ENCODE measurements at places on chromosomes 16 and 17.

- DNase-seq, result no peak
Measured at GRCh38 chr17:56173026-56173425, 19.8 kb downstream of the ANKFN1 start.

DNA sequence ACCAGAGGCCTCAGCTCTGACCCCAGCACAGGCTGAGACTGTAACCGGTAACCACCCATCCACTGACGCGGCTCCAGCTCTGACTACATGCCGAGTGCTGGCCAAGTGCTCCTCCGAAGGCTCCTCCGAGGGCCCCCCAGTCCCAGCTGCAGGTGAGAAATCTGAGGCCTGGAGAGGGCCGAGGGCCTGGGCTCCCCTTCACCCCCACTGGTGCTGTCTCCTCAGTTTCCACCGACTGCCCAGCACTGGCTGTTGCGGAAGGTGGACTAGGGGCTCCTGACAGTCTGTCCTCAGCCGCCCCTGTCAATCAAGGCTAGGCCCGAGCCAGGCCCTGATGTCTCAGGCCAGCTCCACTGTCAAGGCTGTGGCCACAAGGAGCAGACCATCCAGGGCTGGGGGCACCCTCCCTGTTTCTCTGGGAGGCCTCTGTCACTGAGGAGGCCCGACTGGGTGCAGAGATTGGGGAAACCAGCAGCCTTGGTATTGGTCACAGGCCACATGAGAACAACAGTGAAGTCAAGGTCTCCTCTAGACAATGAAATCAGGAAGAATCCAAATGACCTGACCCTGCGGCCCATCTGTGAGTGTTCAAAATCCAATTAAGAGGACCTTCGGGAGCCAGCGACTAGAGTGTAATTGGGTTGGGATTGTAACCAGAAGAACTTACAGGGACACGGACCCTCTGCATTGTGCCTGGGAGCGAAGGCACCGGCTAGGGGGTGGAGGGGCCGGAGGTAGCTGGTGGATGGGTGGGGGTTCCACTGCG is 5.1 kb downstream of the TMEM235 start:
- DNase-seq, result no peak

DNA sequence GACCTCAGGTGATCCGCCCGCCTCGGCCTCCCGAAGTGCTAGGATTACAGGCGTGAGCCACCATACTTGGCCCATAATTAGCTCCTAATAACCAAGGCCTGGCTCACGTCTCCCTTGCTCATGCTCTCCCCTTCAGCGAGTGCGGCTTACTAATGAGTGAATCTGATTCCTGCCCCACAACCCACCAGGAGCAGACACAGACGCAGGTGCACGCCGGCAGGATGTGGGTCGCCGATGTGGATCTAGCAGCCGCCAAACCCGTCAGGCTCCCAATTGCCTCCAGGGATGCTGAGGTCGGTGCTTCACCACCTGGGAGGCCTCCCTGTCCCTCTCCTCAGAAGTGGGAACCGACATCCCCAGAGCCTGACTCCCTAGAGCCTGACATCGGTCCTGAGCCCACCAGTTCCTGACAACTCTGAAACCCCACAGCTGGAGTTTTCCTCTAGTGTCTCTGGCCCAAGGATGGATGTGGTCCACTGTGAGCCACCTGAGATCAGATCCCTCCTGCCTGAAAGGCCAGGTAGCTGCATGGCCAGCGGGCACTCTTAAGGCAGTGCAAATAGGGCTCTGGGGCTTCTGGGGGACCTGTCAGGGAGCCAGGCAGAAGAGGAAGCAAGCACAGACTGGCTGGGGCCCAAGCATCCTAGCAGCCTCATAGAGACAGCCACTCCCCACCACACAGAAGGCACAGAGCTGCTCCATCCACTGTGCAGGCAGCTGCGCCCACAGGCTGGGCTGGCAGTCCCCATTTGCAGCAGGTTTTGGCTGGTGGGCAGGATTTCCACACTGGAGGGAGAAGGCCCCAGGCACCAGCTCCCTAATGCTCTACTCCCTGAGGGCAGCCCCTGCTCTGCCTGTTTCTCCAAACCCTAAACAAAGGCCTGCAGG is 10.8 kb downstream of the EXOC7 start:
- no peak for DNase-seq

GRCh38 chr17:72635034-72635635 is 457.4 kb downstream of the SLC39A11 start:
- DNase-seq, result no peak

DNA sequence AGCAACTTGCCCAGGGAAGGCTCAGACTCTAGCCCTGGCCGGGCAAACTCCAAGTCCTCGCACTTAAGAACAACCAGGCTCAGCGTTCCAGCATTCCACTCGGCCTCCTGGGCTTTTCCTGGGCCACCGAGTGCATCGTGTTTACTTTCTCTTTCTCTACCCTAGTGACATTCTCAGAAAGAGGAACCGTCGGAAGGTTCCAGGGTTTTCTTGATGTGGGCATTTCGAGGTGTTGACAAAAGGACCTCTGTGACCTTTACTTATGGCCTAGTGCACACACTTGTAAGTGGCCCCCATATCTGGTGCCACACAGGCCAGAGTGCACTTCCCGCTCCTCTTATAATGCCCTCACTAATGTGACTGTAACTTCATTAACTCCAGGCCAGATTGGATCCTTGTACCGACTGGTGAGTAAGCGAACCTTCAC is 3.1 kb upstream of the BANP start:
- no peak for DNase-seq

- DNase-seq, result no peak
Measured at GRCh38 chr16:54935266-54935968, 4.8 kb downstream of the IRX5 start.

GRCh38 chr16:8962393-8963009 is 1.2 kb downstream of the USP7 start:
- no peak for DNase-seq

DNA sequence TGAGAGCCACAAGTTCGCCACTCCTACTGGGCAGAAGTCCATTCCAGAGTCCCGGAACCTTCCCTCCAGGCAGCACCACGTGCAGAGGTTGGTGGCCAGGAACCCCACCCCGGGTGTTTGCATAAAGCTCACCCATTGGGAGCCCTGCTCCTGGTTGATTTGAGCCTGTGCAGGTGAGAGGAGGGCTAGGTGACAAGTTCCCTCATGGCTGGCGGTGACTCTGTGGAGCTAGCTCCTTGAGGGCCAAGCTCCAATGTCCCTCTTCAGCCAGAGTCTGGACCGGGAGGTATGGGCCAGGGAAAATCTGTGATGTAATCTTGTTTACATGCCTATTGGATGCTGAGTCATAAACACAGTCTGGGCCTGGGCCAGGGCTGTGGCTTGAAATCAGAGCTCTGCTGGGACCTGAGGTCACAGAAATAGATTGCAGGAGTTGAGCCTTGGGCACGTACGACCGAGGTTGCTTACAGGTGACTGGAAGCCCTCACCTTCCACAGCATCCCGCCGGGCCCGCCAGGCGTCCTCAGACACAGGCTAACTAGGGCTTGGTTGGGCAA is 118.9 kb downstream of the AATF start:
- no peak for DNase-seq

DNA sequence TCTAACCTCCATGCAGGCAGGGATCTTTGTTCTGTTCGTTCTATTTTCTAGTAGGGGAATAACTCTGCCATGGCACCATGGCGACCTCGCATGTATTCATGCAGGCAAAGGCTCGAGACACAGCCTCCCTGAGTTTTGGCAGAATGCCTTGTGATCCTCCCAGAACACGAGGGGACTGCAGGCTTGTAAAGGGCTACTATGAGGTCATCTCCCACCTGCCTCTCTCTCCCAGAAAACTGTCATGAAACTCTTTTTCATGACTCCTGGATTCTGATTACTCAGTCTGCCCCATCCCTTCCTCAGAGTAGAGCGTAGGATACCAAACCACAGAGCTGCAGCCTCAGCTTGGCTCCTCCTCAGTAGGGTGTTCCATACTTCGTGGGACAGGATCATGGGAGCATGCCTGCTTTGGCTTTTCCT is 64.3 kb downstream of the IGF2BP1 start:
- DNase-seq, result no peak

- no peak for DNase-seq
Measured at GRCh38 chr17:1087381-1088241, 90.7 kb downstream of the TIMM22 start.

- DNase-seq, result no peak
Measured at GRCh38 chr17:14715561-14715960, 414.7 kb downstream of the HS3ST3B1 start.

DNA sequence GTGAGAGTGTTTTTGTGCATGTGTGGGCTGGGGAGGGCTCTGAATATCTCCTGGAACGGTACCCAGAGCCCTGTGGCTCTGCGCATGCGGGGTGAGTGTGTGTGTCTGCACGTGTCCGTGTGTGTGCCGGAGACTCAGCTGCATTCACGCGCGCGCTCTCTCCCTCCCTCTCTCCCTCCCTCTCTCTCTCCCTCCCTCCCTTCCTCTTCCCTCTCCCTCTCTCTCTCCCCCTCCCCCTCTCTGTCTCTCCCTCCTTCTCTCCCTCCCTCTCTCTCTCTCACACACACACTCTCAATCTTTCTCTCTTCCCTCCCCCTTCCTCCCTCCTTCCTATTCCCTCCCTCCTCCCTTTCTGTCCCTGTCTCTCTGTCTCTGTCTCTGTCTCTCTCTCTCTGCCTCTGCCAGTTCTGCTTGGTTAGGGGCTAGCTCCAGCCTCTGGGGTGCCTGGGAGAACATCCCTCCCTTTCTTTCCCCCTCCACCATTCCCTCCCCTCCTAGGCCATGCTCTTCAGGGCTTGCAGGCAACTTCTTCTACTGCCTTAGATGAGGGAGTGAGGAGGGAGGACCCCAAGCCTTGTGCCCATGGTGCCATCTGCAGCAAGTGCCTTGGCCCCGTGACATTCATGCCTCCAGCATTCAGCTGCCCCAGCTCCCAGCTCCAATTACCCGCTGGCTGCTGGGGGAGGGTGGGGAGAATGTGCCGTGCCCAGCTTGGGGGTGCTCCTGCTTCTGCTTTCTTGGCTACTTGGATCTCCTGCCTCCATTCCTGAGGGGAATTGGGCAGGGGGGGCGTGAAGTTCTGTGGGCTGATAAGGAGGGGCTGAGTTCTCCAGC is 6.4 kb downstream of the THRA start:
- DNase-seq, result no peak

DNA sequence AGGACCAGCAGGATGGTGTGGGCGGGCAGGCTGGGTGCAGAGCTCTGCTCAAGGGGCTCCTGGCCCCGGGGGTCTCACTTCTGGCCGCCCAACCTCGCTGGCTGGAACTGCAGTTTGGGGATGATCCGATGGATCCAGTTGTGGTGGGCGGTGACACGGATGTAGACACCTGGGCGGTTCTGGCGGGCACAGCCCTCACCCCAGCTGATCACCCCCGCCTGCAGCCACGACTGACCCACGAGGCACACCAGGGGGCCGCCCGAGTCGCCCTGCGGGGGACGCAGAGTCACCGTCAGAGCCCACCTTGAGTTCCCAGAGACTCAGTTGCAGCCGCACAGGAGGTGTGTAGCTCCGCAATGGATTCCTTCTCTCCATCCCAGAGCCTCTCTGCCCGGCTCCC is 7.5 kb downstream of the PRSS27 start:
- DNase-seq, result no peak

GRCh38 chr17:19411631-19412030 is 599 bp downstream of the RNF112 start:
- DNase-seq, result no peak

GRCh38 chr16:57532266-57532625 is 4.1 kb downstream of the CCDC102A start:
- DNase-seq, result no peak

DNA sequence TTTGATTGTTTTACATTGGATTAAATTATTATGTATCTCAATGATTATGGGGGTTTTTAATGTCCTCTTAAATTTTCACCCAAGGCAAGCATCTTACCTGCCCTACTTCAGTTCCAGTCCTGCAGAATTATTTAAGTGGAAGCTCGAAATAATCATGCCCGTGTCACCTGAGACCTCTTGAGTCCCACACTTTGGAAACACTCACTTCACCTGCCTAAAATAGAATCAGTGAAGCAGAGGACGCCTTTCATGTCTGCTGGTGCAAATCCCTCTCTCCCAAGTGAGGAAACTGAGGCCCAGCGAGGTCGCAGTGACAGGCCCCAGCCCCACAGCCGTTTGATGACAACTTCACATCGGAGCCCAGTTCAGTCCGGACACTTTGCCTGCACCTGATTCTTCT is 284.6 kb downstream of the C16orf95 start:
- no peak for DNase-seq
